Purkinje cell (primary cell): ENCODE measurements at places on chromosomes 7 and 10. TPM values are rescaled to one million over a fixed set of nuclear protein-coding genes. Genes with fewer than 3 reads are reported as not detected.

SUN3 gene
- not detected in 2 replicates for polyA plus RNA-seq

RSPH10B gene
- 0.22 TPM in 1 of 2 replicates, not detected in the other for polyA plus RNA-seq

ARHGAP22 gene
- 2.6 and 4.8 TPM in 2 replicates for polyA plus RNA-seq

ST8SIA6 gene
- polyA plus RNA-seq: not detected in 2 replicates

ZNF425 gene
- 0.45 and 2.4 TPM in 2 replicates for polyA plus RNA-seq

SPOCK2 gene
- 71.1 and 128 TPM in 2 replicates for polyA plus RNA-seq

RAPGEF5 gene
- 16.7 and 28.7 TPM in 2 replicates for polyA plus RNA-seq

NKX1-2 gene
- polyA plus RNA-seq: 0.16 TPM in 1 of 2 replicates, not detected in the other

TMEM176B gene
- 2.5 TPM in 1 of 2 replicates, not detected in the other for polyA plus RNA-seq

ASZ1 gene
- not detected in 2 replicates for polyA plus RNA-seq

DGKI gene
- 24.4 and 28.9 TPM in 2 replicates for polyA plus RNA-seq

PLAC9 gene
- polyA plus RNA-seq: 2.4 TPM in 1 of 2 replicates, not detected in the other

CNNM2 gene
- polyA plus RNA-seq: 5.9 and 6.3 TPM in 2 replicates

SPACDR gene
- polyA plus RNA-seq: 0.66 and 1.3 TPM in 2 replicates

CPA1 gene
- not detected in 2 replicates for polyA plus RNA-seq

GIMAP6 gene
- not detected in 2 replicates for polyA plus RNA-seq

PRKCQ gene
- polyA plus RNA-seq: 2.2 and 2.6 TPM in 2 replicates

DDC gene
- 7.0 and 7.1 TPM in 2 replicates for polyA plus RNA-seq

ADRB1 gene
- 0.91 and 2.9 TPM in 2 replicates for polyA plus RNA-seq

ANKRD22 gene
- not detected in 2 replicates for polyA plus RNA-seq

RELN gene
- polyA plus RNA-seq: 10.6 and 13.6 TPM in 2 replicates

EPDR1 gene
- polyA plus RNA-seq: 59.1 and 64.7 TPM in 2 replicates

POR gene
- 16.8 and 31.9 TPM in 2 replicates for polyA plus RNA-seq

TSC22D4 gene
- polyA plus RNA-seq: 2.3 and 2.4 TPM in 2 replicates

C7orf33 gene
- polyA plus RNA-seq: not detected in 2 replicates

SH3PXD2A gene
- 4.9 and 5.5 TPM in 2 replicates for polyA plus RNA-seq

LDB1 gene
- 0.63 and 2.6 TPM in 2 replicates for polyA plus RNA-seq

PCDH15 gene
- 0.29 and 2.6 TPM in 2 replicates for polyA plus RNA-seq

NPVF gene
- polyA plus RNA-seq: not detected in 2 replicates

OR9A2 gene
- not detected in 2 replicates for polyA plus RNA-seq

GRID2IP gene
- polyA plus RNA-seq: 1.2 and 1.7 TPM in 2 replicates

NPFFR1 gene
- 0.13 and 0.71 TPM in 2 replicates for polyA plus RNA-seq

TRPV5 gene
- polyA plus RNA-seq: not detected in 2 replicates

RET gene
- 28.6 and 48.5 TPM in 2 replicates for polyA plus RNA-seq

CCZ1 gene
- 54.9 and 73.3 TPM in 2 replicates for polyA plus RNA-seq

CD36 gene
- 0.32 TPM in 1 of 2 replicates, not detected in the other for polyA plus RNA-seq

OAT gene
- 123 and 198 TPM in 2 replicates for polyA plus RNA-seq

CFAP46 gene
- polyA plus RNA-seq: 2.4 TPM in 1 of 2 replicates, not detected in the other

CPXM2 gene
- 0.48 TPM in 1 of 2 replicates, not detected in the other for polyA plus RNA-seq

TAC1 gene
- polyA plus RNA-seq: 296 and 336 TPM in 2 replicates

TEX47 gene
- polyA plus RNA-seq: 2.6 TPM in 1 of 2 replicates, not detected in the other

LIPK gene
- not detected in 2 replicates for polyA plus RNA-seq

NPTX2 gene
- polyA plus RNA-seq: 0.45 and 15.1 TPM in 2 replicates

KIF11 gene
- 0.75 and 1.0 TPM in 2 replicates for polyA plus RNA-seq

CYP3A4 gene
- not detected in 2 replicates for polyA plus RNA-seq

KBTBD2 gene
- 41.8 and 46.7 TPM in 2 replicates for polyA plus RNA-seq

GATA3 gene
- not detected in 2 replicates for polyA plus RNA-seq

APBB1IP gene
- polyA plus RNA-seq: not detected in 2 replicates

OR2A42 gene
- polyA plus RNA-seq: not detected in 2 replicates

STEAP4 gene
- polyA plus RNA-seq: 0.52 TPM in 1 of 2 replicates, not detected in the other

LMTK2 gene
- polyA plus RNA-seq: 9.5 and 11.0 TPM in 2 replicates

TFR2 gene
- 0.17 and 0.55 TPM in 2 replicates for polyA plus RNA-seq

NCAPG2 gene
- 1.1 TPM in 1 of 2 replicates, not detected in the other for polyA plus RNA-seq

DEPP1 gene
- 9.9 and 16.9 TPM in 2 replicates for polyA plus RNA-seq

PRPS1L1 gene
- polyA plus RNA-seq: not detected in 2 replicates

KLHL7 gene
- polyA plus RNA-seq: 170 and 199 TPM in 2 replicates

ACHE gene
- 0.73 and 1.6 TPM in 2 replicates for polyA plus RNA-seq

TMEM130 gene
- polyA plus RNA-seq: 37.0 and 74.7 TPM in 2 replicates
